ENCODE measurements at places on chromosomes 5 and 9. TPM values are rescaled to one million over a fixed set of nuclear protein-coding genes. Genes with fewer than 3 reads are reported as not detected.

Gene ENHO
- not detected for total RNA-seq

Gene ASTN2
- 4.9 TPM for total RNA-seq

Gene ZNF879
- 4.1 TPM for total RNA-seq

Gene ZNG1C
- 33.5 TPM for total RNA-seq

Gene KIAA0825
- total RNA-seq: 2.0 TPM

Gene MARCOL
- total RNA-seq: not detected

Gene CBY3
- 0.55 TPM for total RNA-seq

Gene PTPN3
- total RNA-seq: 0.03 TPM

Gene LEAP2
- 3.4 TPM for total RNA-seq

Gene PCDHA9
- total RNA-seq: not detected

Gene PRR7
- total RNA-seq: 9.8 TPM

Gene TICAM2
- total RNA-seq: 0.47 TPM

Gene IL5
- total RNA-seq: not detected

GRCh38 chr5:118701791-118702190 lies 286.6 kb downstream of the DTWD2 start:
- H3K27ac ChIP-seq: no peak overlapping the region
- no peak for DNase-seq
- H3K4me3 ChIP-seq: no peak overlapping the region

- no peaks in the 10 kb centered on the region for H3K27me3 ChIP-seq
- no peaks in the 10 kb centered on the region for H3K36me3 ChIP-seq
- no peaks in the 10 kb centered on the region for H3K4me1 ChIP-seq
- no peak overlapping the region for H3K4me3 ChIP-seq
- H3K27ac ChIP-seq: no peak overlapping the region
- DNase-seq: no peak
Measured at GRCh38 chr5:104267320-104268015, 704.9 kb upstream of the NUDT12 start.

GRCh38 chr5:141650851-141651727 lies at the start of gene FCHSD1:
FCHSD1 (minus strand) TSS chr5:141651418; CDS start chr5:141651368, 50 bp downstream.
- peaks cover 10% of the 10 kb centered on the region for H3K36me3 ChIP-seq
- DNase-seq: peak; percentile 91
- peak within 1 kb of the TSS; percentile 95 for H3K27ac ChIP-seq
- no peaks in the 10 kb centered on the region for H3K27me3 ChIP-seq

- H3K36me3 ChIP-seq: no peaks in the 10 kb centered on the region
- no peaks in the 10 kb centered on the region for H3K27me3 ChIP-seq
- no peaks in the 10 kb centered on the region for H3K4me1 ChIP-seq
- DNase-seq: no peak
- no peak overlapping the region for H3K27ac ChIP-seq
Measured at GRCh38 chr5:151475388-151475787, 28.0 kb downstream of the SLC36A1 start.

GRCh38 chr5:98999631-99000030 lies 70.8 kb upstream of the CHD1 start:
- H3K27me3 ChIP-seq: no peaks in the 10 kb centered on the region
- H3K4me3 ChIP-seq: no peak overlapping the region
- no peak overlapping the region for H3K27ac ChIP-seq
- H3K4me1 ChIP-seq: peaks cover 2% of the 10 kb centered on the region
- no peak for DNase-seq

- peaks cover 4% of the 10 kb centered on the region for H3K36me3 ChIP-seq
- no peaks in the 10 kb centered on the region for H3K27me3 ChIP-seq
- H3K4me1 ChIP-seq: no peaks in the 10 kb centered on the region
- no peak for DNase-seq
- no peak overlapping the region for H3K27ac ChIP-seq
- no peak overlapping the region for H3K4me3 ChIP-seq
Measured at GRCh38 chr9:61670616-61671015, 480.8 kb downstream of the SPATA31A7 start.

DNA sequence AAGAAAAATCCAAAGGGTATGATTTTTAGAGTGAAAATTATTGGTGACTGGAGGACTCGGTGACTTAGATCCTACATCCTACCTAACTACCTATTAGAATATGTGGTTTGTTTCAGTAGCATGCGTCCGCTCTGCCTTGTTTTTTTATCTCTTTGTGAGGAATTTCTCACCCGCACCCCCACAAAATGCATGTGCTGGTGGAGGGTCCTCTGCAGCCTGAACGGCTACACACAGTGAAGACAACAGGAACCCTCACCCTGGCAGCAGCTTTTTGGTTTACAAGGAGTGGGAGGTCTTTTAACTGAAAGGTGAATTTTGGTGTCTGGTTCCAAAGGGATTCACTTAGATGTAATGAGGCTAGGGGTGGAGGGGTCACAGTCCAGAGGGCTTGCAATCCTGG lies 115.5 kb downstream of the GNA14 start:
- DNase-seq: no peak
- H3K4me3 ChIP-seq: no peak overlapping the region
- H3K4me1 ChIP-seq: no peaks in the 10 kb centered on the region
- H3K27ac ChIP-seq: no peak overlapping the region

- no peaks in the 10 kb centered on the region for H3K27me3 ChIP-seq
- no peak for DNase-seq
- no peak overlapping the region for H3K4me3 ChIP-seq
Measured at GRCh38 chr5:150120062-150120441, 33.7 kb upstream of the CSF1R start.

DNA sequence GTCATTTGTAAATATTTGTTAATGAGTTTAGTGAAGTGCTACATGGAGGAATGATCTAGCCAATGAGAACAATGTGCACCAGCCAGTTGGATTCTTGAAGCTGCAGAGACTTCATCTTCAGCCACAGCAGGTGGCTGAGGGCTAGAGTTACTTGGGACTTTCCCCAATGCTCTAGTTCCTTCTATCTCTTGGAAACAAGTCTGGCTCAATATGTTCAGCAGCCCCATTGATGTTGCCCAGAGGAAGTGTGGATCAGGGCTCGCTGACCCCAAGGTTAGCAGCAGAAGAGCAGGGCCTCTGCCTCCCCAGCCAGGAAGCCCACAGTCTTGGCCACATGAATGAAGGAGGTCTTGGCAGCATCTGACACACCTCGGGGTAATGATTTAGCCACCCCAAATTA lies 117.5 kb downstream of the SLC1A3 start:
- peaks cover 2% of the 10 kb centered on the region for H3K27me3 ChIP-seq
- DNase-seq: no peak
- H3K36me3 ChIP-seq: no peaks in the 10 kb centered on the region
- H3K27ac ChIP-seq: peak overlapping the region; percentile 81
- H3K4me1 ChIP-seq: peaks cover 24% of the 10 kb centered on the region
- H3K4me3 ChIP-seq: peak overlapping the region; percentile 71

DNA sequence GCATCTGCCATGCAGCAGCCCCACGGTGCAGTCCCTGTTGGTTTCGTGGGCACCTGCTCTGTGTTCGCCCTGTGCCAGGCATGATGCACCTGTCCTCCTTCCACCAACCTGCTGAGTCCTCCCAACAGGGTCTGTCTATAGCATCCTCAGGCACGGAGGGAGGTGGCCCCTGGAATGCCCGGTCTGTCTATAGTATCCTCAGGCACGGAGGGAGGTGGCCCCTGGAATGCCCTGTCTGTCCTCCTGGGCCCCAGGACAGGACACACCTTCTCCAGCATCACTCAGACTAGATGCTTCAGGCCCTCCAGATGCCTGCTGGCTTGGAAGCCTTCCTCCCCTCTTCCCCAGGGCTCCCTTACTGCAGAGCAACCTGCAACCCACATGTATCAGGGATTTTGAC lies 9.9 kb upstream of the PHYHD1 start:
- peaks cover 48% of the 10 kb centered on the region for H3K36me3 ChIP-seq
- no peaks in the 10 kb centered on the region for H3K27me3 ChIP-seq
- peak overlapping the region; percentile 55 for H3K27ac ChIP-seq

DNA sequence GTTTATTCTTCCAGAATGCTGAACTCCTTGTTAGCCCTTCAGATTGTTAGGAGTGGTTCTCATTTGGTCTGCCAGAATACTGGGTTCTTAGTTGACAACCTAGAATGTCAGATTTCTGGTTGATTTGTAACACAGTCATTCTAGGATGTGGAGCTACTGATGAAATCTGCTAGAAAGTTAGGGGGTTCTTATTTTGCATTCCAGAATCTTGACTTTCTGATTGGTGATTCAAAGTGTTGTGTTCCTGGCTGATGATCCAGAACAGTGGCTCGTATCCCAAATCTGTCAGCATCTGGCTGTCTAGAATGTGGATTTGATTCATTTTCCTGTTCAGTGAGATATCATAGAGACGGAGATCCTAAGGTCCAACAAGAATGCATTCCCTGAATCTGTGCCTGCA lies 21.9 kb downstream of the PTGS1 start:
- H3K4me3 ChIP-seq: no peak overlapping the region
- peaks cover 8% of the 10 kb centered on the region for H3K4me1 ChIP-seq

DNA sequence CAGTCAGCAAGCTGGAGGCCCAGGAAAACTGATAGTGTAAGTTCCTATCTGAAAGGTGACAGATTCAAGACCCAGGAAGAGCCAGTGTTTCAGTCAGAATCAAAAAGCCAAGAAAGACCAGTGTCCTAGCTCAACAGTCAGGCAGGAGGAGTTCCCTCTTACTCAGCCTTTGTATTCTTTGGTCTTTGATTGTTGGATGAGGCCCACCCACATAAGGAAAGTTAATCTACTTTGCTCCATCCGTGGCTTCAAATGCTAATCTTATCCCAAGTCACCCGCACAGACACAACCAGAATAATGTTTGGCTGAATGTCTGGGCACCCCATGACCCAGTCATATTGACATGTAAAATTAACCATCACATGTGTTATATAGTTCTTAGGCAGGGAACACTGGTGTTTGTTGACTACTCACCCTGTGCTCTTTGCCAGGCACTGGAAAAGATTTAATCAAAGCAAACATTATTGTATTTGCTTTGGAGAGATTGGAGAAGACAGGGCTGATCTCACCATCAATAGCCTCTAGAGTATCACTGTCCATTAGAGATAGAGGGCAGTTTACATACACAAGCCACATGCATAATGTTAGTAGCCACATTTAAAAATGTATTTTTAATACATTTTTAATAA lies 96.3 kb upstream of the KCNN2 start:
- H3K4me1 ChIP-seq: no peaks in the 10 kb centered on the region
- no peak for DNase-seq
- no peaks in the 10 kb centered on the region for H3K27me3 ChIP-seq
- H3K27ac ChIP-seq: no peak overlapping the region
- no peak overlapping the region for H3K4me3 ChIP-seq

DNA sequence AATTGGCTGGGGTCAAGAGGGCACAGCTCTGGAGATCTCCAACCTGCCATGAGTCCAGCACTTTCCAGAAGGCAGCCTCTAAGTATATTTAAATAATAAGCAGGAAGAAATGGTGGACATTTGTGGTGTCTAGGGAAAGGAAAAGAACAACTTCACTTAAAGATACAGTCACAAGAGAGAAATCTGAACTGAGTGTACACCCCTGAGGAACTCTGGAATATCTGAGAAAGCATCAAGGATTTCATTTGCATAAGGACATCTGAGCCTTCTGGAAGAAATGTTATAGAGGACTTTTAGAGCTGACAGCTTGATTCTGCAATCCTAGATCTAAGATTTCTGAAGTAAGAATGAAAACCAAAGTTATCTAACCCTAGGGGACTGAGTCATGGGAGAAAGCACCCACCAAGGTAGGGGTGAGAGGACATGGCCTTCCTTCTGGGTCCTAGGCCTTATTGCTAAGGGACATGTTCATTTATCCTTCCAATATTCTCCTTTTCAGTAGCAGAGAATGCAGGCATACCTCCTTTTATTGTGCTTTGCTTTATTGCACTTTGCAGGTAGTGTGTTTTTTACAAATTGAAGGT lies 253.4 kb upstream of the SLC24A2 start:
- H3K36me3 ChIP-seq: peaks cover 18% of the 10 kb centered on the region
- H3K27ac ChIP-seq: peak overlapping the region; percentile 90
- peaks cover 54% of the 10 kb centered on the region for H3K4me1 ChIP-seq
- H3K4me3 ChIP-seq: peak overlapping the region; percentile 12
- no peak for DNase-seq

- H3K27me3 ChIP-seq: no peaks in the 10 kb centered on the region
- H3K27ac ChIP-seq: no peak overlapping the region
- H3K36me3 ChIP-seq: peaks cover 41% of the 10 kb centered on the region
- no peak overlapping the region for H3K4me3 ChIP-seq
- DNase-seq: no peak
- H3K4me1 ChIP-seq: peaks cover 35% of the 10 kb centered on the region
Measured at GRCh38 chr5:149528281-149529060, 22.8 kb downstream of the CSNK1A1 start.

Data from activated CD8-positive, alpha-beta T cell treated with anti-CD3 and anti-CD28 coated beads, Interleukin-2, amount 10 ng/mL, durations not matched to agents 7 days and 5 days (primary cell).